Cardiac septum (tissue), 1 donor: ENCODE measurements at places on chromosomes 2 and 18. TPM values are rescaled to one million over a fixed set of nuclear protein-coding genes. Genes with fewer than 3 reads are reported as not detected.

DNA sequence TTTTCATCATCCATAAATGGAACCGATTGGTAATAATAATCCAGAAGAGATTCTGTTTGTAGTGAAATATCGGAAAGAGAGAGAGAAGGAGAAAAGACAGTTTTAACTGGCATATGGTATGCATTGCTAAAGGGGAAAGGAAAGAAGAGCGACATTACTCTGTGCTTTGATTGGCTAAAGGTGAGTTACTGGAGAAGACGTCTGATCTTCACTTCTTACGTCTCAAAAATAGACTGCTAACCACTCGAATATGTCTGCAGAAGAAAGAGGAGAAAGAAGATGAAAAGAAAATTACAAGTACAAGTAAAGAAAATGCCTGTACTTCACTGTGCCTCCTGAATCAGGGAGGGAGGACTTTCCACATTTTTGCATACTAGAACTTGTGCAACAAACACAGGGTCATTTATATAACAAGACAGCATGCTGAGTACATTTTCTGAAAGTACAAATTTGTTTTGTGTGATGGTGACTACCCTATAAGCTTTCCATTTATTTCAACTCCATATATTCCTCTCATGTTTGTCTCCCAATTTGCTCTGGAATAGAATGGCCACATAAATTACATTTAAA is 787.2 kb downstream of the RNF144A start:
- DNase-seq, result no peak

DNA sequence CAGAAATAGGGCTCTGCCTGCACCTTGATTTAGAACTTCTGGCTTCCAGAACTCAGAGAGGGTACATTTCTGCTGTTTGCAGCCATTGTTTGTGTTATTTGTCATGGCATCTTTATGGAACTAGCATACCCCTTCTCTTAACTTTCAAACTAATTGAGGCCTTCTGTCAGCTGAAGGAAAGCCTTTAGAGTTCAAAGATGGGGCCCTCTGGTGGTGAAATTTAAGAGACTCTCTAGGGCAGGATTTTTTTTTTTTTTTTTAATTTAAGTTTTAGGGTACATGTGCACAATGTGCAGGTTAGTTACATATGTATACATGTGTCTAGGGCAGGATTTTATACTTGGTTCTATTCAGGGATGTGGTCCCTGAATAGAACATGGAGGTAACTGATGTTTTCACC is 260.6 kb upstream of the LINC00305 start:
- no peak for DNase-seq

DNA sequence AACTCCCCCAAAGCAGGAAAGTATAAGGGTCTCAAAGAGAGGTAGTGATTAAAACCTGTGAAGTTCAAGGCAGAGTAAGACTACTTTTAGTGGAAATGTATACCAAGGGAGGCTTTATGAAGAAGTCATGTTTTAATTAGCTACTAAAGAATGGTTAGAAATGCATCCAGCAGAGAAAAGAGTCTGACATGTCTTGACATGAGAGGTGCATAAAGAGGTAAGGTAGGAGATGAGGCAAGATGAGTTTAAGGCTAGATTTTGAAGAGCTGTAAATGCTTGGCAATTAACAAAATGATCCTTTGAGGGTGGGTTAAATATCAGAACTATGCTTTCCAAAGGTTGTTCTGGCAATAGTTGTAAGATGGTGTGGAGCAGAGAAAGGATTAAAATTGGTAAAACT is 88.7 kb upstream of the WDSUB1 start:
- DNase-seq, result no peak

- DNase-seq, result no peak
These were observed 31.0 kb downstream of the STRADB start for GRCh38 chr2:201482543-201482942.

- no peak for DNase-seq
These were observed 8.4 kb upstream of the LIMS2 start for GRCh38 chr2:127683757-127684156.

GRCh38 chr2:178700922-178701342 is 106.3 kb downstream of the TTN start:
- DNase-seq, result no peak

DNA sequence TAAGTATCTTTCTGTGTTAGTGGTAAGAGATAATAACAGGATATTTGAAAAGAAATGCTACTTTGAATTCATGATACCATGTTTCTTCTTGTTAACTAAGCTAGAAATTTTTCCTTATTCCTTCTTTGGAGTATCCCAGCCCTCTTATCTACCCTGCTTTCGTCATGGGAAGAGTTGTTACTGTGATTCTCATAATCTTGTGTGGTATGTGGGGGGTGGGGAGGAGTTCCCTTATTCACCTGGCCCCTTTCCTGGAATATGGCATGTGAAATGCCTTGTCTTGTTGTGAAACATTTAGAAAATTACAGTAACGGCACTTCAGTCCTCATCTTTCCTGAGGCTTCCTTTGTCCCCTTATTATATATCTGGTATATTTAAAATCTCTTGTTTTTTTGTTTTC is 129.9 kb downstream of the NCOA1 start:
- DNase-seq, result no peak

- no peak for DNase-seq
These were observed 17.4 kb downstream of the PTCD3 start for GRCh38 chr2:86123328-86123925.

DNA sequence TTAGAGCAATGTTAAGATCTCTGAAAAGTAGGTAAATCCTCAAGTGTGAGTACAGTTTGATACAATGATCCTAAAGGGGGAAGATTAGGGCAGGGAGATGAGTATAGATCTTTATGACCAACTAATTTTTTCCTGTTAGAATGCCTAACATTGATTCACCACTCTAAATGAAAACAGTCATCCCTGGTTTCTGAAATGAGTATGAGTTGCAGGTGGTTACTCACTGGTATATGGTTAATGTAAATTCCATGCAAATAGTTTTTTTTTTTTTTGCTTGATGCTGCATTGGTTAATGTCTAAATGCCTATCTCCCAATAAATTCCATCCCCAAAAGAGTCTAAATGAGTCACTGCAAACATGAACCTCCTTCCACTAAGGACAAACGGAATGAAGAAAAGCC is 55.0 kb upstream of the SERPINB2 start:
- no peak for DNase-seq

DNA sequence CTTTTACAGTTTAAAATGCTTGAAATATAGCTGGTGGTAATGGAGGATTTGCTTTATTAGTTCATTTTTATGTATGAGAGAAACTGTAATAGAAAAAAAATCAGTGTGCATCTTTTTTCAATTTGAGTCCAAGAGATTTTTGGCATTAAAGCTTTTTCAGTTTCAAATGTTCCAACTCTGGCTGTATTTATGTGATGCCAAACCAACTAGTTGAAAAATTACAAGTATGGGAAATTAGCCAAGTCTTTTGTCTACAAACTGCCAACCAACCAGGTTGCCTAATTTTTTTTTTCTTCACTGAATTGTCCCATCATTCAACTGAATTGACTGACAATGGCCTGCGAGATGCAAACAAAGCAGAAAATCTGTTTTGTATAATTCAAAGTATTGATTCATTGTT is 95.7 kb downstream of the ICOS start:
- DNase-seq, result no peak

- DNase-seq, result no peak
These were observed 50.8 kb upstream of the UGP2 start for GRCh38 chr2:63790906-63791305.

- no peak for DNase-seq
These were observed 23.7 kb downstream of the MRPS9 start for GRCh38 chr2:105061560-105061959.

- no peak for DNase-seq
These were observed 34.8 kb upstream of the ASXL2 start for GRCh38 chr2:25912851-25913695.

- DNase-seq, result peak; percentile 64
These were observed 82.5 kb downstream of the TCF7L1 start for GRCh38 chr2:85215448-85216401.

- no peak for DNase-seq
These were observed 5.8 kb upstream of the LRP1B start for GRCh38 chr2:142136571-142136970.

DNA sequence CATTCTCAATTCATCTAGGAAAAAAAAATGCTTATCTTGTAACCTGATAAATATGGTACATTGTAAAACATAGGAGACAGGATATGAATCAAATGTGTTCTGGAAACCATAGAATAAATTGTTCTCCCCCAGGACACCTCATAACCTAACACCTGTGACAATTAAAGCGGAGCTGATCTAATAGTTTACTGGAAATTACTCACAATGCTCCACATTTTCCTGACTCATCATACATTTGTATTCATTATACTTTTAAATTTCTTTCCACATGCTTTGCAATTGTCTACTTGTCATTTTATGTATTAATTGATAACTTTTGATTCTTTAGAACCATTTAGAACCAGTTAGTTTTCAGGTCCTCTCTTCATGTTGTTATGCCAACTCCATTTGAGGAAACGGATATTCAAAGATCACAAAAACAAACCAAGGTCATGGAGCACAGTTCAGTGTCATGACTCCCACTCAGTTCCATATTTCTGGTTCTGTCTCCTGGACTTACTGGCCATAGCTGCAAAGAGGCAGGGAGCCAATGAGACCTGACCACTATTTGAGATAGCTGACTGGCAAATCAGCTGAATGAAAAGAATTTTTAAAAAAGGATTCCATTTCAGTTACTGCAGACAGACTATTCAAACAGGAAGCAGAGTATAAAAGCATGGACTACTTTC is 128.5 kb downstream of the CALCRL start:
- no peak for DNase-seq

DNA sequence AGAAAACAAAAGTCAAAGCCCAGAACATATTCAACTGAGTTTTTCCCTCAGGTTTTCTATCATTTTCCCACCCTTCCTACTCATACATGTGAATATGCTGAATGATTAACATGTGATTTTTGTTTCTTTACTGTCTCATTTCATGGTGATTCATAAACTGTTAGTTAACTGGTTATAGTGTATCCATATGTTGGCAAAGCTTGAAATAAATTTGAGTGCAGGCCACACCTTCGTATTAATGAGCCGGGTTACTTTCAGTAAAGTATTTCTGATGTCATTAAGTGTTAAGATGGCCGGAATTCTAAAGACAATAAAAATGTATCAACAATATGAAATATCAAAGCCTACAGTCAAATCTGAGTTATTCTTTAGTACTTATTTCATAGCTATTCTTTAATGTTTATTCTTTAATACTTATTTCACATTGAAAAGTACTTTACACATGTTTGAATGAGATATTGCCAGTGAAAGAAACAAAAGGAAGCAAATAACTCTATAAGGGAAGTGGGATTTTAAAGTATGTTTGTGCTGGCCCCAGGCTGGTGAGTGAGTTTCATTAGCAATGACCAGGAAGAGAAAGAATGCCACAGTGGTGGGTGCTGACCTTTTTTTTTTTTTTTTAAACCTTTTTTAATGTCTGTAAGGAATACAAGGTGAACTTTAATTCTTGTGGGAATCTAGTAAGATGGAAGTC is 178.6 kb downstream of the NEDD4L start:
- DNase-seq, result no peak

DNA sequence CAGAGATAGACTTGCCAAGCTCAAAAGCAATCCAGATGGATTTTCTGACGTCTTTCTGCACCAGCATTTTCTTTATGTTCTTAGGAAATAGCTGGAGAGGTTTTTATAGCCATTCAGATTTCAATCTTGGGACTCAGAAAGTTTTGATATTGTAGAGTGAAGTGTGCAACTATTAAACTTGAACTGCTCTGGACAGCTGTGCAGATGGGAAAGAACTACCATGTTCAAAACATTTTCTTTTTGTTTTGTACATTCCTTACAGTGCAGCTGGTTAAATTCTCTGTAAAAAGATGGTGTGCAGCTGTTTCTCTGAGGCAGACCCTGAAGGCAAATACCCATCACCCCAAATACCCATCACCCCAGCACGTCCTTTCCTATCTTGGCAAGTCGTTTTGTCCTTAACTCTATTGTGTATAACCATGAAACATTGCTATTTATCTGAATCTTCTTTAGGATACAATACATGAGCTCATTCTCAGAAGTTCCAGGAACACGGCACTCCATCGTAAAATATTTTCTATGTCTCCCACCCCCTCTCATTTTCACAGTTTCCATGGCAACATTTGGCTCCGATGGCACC is 38.8 kb downstream of the AQP4 start:
- DNase-seq, result no peak

- DNase-seq, result no peak
These were observed 7.2 kb downstream of the GAD1 start for GRCh38 chr2:170823898-170824215.

DNA sequence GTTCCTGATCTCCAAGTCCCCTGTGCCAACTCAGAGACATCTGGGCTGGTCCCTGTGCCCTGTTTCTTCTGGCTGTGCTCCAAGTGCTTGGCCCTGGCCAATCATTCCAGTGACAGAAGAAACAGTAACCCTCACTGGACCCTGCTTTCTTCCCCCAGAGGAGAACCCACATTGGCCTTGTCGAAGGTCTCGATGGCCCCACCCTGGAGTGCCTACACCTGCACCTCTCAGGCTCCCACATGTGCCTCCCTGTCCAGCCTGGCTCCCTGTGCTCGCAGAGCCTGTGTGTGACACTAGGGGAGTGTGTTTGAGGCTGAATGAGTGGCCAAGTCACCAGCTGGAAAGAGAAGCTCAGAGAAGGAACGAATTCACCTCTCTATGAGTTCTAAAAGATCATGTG is 5.9 kb upstream of the MAL start:
- no peak for DNase-seq

DNA sequence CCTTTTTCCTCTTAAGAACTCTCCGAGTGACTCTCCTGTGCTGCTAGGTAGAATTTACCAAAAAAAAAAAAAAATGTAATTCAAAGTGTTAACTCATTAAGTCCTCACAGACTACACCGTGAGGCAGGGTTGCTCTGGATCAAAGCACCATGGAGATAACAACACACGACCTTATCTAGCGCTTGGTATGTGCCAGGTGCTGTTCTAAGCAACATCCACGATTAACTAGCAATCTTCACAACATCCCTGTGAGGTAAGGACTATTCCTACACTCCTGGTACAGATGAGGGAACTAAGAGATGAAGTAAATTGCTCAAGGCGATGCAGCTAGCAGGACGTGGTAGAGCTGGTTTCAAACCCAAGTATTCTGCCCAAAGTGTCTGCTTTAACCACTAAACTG is 1.8 kb downstream of the MOGAT1 start:
- DNase-seq, result no peak

DNA sequence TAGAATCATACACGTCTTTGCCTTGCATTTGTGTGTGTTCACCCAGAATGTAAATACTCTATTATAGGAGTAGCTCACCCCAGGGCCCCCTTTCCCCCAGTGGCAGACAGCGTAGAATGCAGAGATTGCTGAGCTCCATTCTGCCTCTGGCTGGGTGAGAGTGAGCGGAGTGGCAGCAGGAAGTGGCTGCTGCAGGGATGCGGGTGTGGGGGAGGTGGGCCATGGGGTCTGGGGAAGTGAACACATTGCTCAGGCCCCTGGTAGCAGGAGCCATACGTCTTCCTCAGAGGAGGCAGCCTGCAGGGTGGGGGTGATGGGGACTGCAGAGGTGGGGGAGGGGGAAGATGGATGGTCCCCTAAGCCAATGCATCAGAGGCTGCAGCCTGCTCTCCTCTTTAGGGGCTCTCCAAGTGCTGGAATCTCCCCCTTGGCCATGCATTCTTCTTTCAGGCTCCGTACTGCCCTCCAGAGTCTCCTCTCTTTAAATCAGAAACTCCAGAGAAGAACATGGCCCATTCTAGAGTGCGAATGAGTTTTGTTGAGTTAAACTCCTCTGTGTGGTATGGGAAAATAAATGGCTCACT is 72.2 kb downstream of the CELF4 start:
- no peak for DNase-seq

MGAT4A gene
- 16.3 TPM for total RNA-seq

AOX1 gene
- 1.5 TPM for total RNA-seq

IL36A gene
- not detected for total RNA-seq

CREG2 gene
- total RNA-seq, result 0.81 TPM

BBS5 gene
- total RNA-seq, result 8.2 TPM

CRYBA2 gene
- not detected for total RNA-seq

CTLA4 gene
- total RNA-seq, result not detected
